ENCODE measurements at places on chromosomes 11 and 22.

GRCh38 chr11:129945373-129945772, 50.0 kb upstream of the NFRKB start:
- DNase-seq = no peak

DNA sequence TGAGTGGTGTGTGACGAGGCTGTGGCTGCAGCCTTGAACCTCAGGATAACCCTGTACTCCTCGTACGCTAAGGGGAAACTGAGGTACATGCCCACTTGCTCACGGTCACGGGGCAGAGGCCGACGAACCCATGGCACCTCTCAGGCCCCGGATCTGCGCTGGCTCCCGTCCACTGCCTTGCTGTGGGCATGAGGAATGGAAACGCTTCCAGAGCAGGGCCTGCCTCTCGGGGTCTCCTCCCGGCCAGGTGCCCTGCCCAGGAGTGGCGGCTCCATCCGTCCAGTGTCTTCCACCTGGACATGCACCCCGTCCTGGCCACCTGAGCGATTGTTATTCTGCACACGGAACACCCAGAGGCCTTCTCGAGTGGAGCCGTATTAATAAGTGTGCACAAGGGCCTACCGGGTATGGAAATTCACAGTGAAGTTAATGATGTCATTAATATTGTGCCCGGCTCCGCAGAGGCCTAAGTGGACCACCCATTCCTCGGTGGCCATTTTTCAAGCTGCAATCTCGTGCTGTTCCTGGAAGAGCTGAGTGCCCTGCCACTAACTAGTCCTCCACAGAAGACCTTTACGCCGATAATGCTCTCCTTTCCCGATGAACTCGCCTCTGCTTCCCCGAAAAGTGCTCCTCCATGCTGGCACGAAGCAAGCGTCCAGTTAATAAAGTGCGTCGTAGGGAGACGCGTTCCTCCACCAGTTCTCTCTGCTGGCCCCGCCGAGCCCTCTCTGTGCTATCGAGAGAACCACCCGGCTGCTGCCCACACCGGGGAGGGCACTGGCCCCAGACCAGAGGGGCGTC, 927.9 kb downstream of the BRD1 start:
- no peak for DNase-seq

- DNase-seq = no peak
These were observed 342.1 kb upstream of the NCAM1 start for GRCh38 chr11:112619106-112619505.

DNA sequence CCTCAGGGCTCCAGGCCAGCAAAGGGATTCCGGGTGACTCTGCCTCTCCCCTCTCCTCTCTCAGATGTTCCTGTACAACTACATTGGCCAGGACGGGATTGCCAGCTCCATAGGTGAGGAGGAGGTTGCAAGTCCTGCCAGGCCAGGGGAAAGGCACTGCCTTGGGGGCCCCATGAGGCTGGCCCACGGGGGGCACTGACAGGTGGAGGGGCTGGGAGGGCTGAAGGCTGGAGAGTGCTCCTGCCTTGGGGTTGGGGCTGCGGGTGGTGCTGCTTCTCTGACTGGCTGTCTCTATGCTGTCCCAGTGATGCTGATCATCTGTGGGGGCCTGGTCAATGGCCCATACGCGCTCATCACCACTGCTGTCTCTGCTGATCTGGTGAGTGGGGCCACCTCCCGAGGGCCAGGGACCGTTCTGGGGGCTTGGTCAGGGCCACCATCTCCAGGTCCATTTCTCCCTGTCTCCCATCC, 21.7 kb downstream of the SLC37A2 start:
- no peak for DNase-seq

DNA sequence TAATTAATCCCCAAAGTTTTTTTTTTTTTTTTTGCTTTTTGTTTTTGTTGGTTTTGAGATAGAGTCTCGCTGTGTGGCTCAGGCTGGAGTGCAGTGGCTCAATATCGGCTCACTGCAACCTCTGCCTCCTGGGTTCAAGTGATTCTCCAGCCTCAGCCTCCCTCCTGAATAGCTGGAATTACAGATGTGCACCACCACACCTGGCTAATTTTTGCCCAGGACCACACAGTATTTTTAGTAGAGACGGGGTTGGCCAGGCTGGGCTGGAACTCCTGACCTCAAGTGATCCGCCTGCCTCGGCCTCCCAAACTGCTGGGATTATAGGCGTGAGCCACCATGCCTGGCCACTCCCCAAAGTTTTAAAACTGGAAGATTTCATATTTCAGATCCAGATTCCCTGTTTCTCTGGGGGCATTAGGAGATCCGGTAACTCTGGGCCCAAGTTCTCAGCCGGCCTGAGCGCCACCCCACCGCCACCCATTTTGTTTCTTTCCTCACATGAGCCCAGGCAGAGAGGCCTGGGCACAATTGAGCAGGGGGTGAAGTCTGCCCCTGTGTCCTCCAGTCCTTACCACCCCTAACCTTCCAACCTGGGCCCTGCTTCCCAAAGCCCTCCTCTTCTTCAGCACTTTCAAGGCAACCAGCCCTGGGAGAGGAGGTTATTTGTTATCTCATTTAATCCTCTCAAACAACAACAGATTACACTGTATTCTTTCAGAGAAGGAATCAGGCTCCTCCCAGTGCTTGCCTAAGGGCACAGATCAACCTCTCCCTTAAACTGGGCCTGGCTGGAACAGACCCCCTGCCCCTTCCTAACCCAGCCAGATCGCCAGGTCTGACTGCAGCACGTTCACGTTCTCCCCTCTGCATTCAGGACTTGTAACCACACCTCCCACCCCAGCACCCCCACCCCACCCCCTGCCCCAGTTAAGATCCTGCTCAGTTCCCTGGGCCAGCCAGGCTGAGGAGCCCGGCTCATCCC, 1.9 kb upstream of the CSNK1E start:
- DNase-seq = no peak

DNA sequence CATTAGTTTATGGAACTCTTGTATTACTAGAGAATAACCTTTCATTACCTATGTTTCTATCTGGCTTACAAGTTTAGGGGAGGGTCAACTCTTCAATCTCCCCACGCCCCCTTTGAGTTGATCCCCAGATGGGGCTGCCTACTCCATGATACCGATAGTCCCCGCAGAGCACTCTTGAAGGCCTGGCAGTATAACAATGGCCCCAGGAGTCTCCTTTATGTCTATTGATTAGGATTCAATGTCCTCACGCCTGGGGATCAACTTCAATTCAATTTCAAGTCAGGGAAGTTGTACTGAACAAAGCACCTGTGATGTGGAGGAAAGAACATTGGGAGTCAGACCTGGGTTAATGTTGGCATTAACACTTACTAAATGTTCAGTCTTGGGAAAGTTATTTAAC, 520.2 kb downstream of the METTL15 start:
- no peak for DNase-seq

GRCh38 chr11:69732910-69733309, 29.1 kb upstream of the FGF19 start:
- no peak for DNase-seq

DNA sequence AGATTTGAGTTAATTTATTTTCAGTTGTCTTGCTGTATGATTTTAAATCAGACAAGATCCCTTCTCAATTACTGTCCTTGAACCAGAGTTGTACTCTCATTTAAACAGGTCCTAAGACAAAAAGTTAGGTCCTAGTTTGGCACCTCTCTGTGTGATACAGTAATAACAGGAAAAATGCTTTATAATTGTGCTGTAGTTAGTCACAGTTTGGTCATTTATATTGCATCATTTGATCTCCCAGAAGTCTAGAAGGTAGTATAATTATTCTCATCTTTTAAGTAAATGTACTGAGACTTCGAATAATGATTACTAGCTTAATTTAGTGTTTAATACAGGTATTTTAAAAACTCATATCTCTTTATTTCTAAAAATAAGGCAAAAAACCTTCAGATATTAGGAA, 18.1 kb upstream of the LUZP2 start:
- no peak for DNase-seq

DNA sequence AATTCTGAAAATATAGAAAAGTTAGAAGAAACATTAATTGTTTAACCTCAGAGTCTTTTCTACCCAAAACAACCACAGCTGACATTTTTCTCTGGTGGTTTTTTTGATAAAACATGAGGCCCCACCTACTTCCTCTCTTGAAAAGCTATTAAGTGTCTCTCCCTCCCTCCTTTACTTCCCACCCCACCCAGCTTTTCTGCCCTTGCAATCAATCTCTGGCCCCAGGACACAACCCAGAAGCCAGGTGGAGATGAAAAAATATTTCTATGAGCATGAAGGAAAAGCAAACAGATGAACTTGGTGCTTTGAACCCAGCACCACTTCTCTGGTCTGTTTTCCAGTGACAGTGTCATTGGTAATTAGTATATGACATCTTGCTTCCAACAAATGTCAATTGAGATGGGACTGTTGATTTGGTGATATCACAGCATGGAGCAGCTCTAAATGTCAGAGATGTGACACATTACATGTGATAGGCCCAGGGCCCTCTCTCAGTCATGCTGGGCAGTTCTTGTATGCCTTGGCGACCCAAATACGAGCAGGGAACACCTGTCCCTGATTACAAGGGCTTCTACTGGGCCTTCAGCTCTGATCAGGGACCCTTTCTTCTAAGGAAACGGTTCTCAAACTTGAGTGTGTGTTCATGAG, 23.9 kb upstream of the TMPRSS13 start:
- DNase-seq = no peak

- DNase-seq = no peak
These were observed 1060.8 kb downstream of the OPCML start for GRCh38 chr11:132471466-132471865.

- peak; percentile 92 for DNase-seq
These were observed 36.6 kb upstream of the NNMT start for GRCh38 chr11:114259551-114259983.

GRCh38 chr11:122923302-122923701, 40.7 kb downstream of the JHY start:
- no peak for DNase-seq

GRCh38 chr22:19134874-19135273, 3.8 kb downstream of the TSSK2 start:
- DNase-seq = no peak

DNA sequence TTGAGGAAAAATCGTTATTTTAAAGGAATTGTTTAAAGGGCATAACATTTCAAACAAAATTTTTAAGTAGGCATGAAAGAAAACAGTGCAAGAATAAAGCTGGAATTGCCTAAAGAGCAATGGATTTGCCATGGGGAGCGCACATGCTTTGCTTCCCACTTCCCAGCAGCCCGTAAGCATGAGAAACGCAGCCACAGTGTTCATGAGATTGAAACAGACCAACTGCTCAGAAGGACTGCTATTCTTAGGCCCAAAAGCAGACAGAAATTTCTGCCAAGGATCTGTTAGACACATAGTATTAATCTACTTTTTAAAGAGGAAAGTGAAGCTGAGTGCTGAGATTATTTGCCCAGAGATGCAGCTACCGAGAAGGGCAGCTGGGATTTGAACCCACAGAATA, 34.2 kb upstream of the TSKU start:
- no peak for DNase-seq

All from NCI-H2081 (cell line).